ENCODE measurements at places on chromosomes 6 and 20.
A peak's percentile ranks its signal among the peaks of the same experiment; 100 is the strongest.

DNA sequence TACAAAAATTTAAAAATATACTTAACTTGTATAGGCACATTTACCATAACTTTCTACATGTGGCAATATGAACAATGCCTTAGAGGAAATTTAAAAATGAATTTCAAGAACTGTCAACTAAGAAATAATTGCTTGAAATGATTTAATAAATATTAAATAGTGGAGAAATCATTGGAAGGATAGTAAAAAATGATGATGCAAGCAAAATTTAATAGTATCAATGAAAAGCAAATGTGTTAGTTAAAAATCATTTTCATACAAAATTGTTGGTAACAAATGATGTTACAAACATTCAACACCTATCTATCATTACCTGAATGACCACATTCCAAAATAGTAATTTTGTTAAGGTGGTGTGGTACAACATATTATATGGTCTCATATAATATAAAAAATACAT, 331.0 kb downstream of the HAO1 start:
- ATAC-seq: no peak

GRCh38 chr6:127117979-127118297, 533 bp upstream of the RSPO3 start:
- no peak for ATAC-seq

DNA sequence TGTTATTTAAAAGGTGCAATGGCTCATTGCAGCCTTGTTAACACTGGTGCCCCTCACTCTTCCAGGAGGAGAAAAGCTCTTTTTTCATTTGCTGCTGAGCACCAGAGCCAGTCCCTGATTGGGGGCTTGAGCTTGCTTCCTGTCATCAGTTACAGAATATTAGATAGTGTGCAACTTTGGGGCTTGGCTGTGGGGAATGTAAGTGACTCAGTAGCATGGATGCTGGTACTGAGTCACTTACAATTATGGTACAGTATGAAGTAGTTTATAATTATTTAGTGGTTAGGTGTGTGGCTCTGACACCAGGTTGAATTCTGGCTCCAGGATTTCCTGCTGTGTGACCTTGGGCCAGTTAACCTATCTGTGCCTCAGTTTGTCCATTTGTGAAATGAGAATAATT, 37.6 kb downstream of the ANKS1A start:
- ATAC-seq: no peak

- no peak for ATAC-seq
These were observed 4.5 kb upstream of the PTCRA start for GRCh38 chr6:42911171-42912021.

- no peak for ATAC-seq
These were observed 1.1 kb downstream of the GJA10 start for GRCh38 chr6:89895276-89895874.

- no peak for ATAC-seq
These were observed 123.6 kb downstream of the ATXN1 start for GRCh38 chr6:16637635-16638034.

DNA sequence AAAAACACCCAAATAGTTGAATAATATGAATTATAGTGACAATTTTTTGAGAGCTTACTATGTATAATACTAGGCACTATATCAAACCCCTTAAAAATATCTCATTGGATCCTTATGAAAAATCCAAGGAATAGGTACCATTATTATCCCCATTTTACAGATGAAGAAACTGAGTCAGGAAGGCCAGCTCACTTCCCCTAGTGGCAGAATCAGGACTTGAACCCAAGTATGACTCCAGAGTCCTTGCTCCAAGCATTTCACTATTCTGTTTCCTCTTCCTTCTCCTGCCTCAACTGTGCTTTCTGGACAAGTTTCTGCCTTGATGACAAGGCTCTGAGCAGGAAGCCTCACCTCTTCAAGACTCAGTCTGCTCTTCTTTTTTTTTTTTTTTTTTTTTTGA, 10.8 kb upstream of the PARD6B start:
- no peak for ATAC-seq

GRCh38 chr6:56104591-56104990, 142.8 kb downstream of the COL21A1 start:
- ATAC-seq: no peak

GRCh38 chr6:105374010-105374420, 28.9 kb downstream of the PREP start:
- no peak for ATAC-seq

DNA sequence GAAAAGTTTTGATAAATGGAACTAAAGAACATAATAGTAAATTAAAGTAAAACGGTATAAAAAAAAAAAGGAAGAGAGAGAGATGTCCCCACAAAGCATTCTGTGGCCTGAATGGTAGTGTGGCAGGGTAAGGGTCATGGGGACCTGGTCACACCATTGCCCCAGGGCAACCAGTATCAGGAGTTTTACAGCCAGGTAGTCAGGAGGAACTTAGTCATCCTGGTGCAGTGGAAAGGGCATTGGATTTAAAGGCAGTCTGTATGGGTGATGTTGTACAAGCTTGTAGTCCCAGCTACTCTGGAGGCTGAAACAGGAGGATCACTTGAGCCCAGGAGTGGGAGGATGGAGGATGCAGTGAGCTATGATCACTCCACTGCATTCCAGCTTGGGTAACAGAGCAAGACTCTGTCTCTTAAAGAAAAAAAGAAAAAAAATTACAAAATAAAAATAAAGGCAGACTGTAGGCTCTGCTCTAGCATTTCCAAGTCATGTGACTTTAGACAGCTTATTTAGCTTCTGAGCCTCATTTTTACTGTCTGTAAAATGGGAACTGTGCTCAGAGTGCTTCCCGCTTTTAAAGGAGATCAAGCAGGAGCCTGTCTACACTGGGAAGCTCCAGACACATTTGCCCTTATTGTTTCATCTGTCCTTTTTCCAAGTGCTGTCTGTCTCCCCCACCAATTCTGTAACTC, 112.8 kb upstream of the ARMC2 start:
- no peak for ATAC-seq

DNA sequence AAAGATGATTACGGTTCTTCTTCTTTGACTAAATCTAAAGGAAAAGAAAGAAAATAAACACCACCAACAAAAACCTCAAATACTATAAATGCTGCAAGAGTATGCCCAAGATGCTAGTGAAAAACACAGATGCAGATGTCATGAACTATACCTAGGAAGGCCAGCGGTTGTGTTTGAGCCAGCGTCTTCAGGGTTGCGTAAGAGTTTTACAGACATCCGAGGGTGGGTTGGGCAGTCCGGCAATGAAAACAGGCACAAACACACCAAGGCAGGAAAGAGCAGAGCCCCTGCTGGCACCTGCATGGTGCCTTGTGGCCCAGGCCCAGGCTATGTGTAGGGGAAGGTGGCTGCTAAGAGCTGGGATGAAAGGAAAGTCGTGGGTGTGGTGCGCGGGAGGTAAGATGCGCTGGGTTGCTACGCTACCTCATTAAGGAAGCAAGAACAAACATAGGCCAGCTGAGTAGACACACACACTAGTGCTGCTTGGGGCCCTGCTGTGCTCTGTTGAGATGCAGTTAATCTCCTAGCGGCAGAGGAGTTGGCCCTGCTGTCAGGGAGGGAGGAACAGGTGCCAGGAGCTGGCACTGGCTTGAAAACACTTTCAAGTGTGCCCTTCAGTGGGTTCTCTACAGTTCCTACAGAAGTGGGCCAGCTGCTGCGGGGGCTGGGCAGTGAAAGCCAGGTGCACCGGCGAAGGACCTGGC, 170.2 kb upstream of the PLN start:
- no peak for ATAC-seq

DNA sequence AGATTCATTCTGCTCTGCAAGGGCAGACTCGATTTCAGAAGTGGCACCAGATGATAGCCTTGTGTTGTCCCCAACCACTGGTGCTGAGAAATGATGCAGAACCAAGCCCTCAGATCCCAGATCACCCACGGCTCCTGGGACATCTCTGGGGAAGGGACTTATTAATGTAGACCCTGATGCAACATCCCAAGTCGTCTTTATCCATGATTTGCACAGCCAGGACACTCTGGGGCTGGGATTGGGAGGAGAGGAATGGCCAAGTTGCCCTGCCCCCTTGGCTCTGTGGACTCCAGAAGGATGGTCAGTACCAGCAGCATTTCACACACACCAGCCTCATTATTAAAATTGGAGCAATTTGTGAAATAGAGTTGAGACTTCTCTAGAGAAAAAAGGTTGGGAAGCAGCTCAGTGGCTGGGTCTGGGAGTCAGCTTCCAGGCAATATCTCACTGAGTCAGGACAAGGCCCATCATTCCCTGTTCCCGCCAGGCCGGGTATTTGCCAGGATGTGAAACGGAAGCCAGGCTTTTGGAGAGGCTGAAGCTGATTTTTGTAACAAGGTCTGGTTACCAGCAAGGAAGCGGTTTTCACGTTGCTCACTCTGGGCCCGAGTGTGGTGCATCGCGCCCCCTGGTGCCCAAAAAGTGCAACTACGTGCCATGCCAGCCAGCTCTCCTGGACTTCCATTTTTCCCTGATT, 67.4 kb downstream of the ZBTB2 start:
- ATAC-seq: peak; percentile 76

DNA sequence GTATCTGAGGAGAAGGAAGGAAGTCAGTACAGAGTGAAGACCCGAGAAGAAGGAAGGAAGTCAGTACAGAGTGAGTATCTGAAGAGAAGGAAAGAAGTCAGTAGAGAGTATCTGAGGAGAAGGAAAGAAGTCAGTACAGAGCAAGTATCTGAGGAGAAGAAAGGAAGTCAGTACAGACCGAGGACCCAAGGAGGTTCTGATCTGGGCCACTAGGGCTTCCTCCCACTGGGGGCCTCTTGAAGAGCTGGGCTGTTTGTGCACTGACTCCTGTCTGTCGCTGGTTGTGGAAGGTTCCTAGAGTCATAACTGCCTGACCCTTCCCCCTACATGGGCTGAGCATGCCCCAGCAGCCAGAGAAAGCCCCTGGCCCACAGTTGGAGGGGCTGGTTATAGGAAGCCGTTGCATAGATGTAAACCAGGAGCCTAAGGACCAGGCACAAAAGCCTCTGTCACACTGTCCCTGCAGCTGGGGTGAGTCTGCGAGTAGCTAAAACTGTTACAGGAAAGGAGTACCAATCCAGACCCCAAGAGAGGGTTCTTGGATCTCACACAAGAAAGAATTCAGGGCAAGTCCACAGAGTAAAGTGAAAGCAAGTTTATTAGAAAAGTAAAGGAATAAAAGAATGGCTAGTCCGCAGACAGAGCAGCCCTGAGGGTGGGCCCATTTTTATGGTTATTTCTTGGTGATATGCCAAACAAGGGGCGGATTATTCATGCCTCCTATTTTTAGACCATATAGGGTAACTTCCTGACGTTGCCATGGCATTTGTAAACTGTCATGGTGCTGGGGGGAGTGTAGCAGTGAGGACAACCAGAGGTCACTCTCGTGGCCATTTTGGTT, 395.9 kb downstream of the PREX1 start:
- no peak for ATAC-seq

- no peak for ATAC-seq
These were observed 14.5 kb downstream of the THBS2 start for GRCh38 chr6:169239181-169239580.

DNA sequence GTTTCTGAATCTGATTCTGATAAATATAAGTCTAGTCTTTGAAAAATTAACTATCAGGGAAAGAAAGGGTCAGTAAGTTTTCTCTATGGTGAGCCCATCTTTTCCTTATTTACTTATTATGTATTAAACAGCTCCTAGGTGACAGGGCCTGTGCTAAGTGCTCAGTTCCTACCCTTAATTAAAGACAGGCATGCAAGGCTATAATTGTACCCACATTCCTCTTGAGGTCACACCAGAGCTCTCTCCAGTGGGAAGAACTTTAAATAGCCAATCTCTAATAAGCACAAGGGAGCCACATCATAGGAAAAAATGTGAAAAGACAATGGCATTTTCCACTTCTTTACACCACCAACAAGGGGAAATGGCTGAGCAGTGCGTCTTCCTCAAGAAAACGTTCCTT, 421.8 kb upstream of the SLC35B3 start:
- ATAC-seq: no peak

- ATAC-seq: no peak
These were observed 20.7 kb downstream of the TXLNB start for GRCh38 chr6:139271056-139271455.

DNA sequence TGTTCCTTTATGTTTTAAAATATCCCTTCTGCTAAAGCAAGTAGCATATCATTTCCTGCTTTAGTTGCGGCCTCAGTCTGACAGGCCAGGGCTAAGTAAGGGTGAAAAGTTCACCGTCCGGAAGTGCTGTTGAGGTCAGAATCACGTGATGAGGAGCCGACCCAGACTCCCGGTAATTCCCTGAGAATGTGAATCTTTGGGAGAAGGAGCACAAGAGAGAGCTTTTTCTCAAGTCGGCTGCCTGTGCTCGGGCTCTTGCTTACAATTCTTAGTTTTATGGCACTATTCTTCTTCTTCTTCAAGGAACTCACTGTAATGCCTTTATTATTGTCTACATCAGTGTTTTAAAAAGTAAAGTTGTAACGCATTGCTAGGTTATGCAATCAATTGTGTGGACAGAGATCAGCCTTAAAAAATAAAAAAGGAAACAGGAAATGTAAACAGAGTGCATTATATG, 309.3 kb downstream of the PRL start:
- ATAC-seq: no peak

DNA sequence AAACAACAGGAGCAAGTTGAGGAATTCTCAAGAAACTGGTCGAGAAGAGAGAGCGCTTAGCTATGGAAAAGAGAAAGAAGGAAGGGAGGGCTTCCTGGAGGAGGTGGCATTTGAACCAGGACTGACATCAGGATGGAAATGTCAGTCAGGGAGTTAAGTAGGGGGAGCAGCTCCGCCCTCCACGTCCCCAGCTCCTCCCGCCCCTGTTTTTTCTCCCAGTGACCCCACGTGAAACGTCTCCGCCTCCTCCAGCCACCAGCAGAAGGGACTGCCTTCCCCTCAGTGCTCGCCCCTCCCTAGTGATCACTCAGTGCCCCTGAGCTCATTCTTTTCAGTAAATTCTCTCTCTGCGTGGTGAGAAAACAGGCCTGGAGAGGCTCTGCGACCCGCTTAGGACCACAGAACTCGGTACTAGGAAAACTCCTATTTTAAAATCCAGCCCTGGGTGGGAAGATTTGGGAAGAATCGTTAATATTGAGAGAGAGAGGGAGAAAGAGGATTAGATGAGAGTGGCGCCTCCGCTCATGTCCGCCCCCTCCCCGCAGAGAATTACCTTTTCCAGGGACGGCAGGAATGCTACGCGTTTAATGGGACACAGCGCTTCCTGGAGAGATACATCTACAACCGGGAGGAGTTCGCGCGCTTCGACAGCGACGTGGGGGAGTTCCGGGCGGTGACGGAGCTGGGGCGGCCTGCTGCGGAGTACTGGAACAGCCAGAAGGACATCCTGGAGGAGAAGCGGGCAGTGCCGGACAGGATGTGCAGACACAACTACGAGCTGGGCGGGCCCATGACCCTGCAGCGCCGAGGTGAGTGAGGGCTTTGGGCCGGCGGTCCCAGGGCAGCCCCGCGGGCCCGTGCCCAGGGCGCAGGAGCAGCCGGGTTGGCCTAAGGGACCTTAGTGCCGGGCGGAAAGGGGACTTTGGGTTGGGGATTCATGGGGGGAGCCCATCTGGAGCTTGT, 4.6 kb downstream of the HLA-DPB1 start:
- no peak for ATAC-seq
